Caco-2 (cell line): ENCODE measurements at places on chromosomes 7 and 10. TPM values are rescaled to one million over a fixed set of nuclear protein-coding genes. Genes with fewer than 3 reads are reported as not detected.

DNA sequence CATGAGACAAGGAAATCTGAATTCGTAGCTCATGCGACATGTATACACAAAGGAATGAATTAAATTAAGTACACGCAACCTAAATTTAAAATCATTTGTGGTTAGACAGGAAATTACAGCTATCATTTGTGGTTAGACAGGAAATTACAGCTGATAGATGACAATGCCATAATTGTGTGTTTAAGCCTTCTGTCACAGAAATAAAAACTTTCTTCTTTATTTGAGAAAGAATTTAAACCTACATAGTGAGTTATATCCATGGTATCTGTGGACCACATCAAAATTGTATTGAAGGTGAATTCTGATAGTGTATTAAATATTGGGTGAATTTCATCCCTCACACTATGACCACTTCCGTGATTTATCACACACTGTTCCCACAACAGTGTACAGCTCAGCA is 362.9 kb downstream of the MAGI2 start:
- no peak for DNase-seq

- no peak for DNase-seq
Observed at GRCh38 chr10:51918884-51919325, 219.5 kb upstream of the CSTF2T start.

DNA sequence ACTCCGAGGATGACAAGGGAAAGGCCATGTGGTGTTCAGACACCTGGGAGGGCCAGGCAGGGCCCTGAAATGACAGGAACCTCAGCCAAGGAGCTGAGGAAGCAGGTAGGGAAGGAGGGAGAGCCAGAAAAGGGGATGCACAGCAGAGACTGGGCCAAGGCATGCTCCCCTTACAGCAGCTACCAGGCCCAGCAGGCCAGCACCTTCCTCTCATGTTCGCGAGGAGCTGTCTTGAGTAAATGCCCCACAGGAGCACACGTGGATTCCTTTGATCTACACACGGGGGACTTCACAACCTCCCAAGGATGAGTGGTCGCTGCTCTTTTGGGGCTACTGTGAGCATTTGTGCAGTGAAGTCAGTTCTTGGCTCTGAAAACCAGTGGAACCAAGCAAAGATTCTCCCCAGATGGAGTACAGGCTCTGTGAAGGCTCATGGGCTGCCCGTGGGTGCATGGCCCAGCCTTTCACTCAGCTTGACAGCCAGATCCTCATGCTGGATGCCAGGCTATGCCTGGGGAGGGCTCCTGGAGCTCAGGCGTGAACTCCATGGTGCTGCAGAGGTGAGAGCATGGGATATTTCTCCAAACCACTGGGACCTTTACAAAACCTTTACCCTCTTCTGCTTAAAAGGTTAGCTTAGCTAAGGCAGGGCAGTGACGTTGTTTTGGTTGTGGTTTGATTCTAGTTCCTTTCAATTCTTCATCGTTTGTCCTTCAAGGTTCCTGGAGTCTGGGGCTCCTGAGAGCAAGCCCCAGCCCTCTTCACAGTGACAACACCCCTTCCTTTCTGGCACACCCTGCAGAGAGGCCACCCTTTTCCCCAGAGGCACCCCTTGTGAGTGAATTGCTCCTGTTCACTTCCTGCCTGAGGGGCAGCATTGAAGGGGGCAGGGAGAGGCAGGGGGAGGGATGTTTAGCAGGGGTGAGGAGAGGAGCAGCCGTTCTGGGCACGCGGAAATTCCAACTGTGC is 74.2 kb upstream of the ZPBP start:
- no peak for DNase-seq

DNA sequence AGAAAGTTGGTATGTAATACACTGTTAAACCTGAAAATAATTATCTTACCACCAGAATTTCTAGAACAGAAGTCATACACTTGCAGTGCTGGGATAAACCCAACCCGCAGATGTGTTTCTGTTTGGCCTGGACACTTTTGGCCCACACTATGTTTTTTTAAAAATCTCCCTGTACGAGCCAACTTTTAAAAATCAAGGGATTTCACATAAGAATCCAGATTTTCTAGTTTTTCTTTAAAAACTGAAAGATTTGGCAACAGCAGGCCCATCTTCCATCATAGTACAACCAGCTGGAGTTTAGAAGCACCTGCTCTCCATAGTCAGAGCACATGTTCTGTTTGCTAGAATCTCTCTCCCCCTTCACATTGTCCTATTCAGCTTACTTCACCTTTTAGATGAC is 74.0 kb downstream of the TLL2 start:
- DNase-seq = no peak

DNA sequence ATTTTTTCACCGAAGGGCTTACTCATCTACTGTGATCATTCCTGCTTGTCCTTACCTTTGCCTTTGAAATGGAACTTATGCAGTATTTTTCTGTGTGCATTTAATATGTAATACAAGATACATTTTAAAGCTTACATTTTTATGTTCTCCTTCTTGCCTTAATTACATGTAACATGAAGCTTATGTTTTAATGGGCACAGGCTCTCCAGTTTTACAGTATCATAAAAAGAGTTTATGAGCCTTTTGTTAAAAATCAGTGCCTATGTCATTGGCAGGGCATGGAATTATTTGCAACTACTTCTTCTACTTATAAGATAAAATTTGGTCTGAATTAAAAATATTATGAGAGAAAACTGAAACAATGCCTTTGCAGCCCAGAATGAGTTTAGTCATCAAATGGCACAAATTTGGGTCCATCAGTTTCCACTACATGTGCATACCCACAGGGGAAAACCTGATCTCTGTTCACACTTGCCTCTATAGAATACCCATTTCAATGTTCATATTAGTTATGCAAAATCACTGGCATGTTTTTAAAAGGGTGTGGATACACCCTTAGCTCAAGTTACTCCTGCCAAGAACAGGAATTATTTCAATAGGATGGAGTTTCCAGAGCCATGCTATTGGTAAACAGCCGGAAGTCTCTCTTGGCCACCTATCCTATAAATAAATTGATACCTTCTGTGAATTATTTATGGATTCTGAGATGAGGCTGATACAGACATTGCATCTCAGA is 27.9 kb upstream of the WNT16 start:
- no peak for DNase-seq

- DNase-seq = no peak
Observed at GRCh38 chr7:96968981-96969380, 36.4 kb upstream of the DLX6 start.

DNA sequence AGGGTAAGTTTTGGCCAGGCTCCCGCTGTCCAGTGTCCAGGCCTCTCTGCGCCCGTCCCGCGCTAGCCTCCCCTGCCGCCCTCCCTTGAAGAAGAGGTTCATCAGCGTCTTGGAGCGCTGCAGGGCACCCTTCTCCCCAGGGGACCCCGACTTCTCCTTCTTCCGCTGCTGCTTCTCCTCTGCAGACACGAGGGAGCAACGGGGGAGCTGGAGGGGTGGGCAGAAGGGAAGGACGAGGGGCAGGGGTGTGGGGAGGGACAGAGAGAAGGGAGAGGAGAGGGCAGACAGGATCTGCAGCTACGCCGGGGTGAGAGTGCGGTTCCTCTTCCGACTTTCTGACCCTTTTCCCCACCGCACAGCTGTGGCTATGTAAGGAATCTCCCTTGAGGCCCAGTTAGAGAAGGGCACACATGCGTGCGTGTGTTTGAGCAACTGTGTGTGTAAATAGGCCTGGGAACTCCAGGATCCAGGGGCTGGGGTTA is 12.8 kb downstream of the PDZD7 start:
- DNase-seq = no peak

DNA sequence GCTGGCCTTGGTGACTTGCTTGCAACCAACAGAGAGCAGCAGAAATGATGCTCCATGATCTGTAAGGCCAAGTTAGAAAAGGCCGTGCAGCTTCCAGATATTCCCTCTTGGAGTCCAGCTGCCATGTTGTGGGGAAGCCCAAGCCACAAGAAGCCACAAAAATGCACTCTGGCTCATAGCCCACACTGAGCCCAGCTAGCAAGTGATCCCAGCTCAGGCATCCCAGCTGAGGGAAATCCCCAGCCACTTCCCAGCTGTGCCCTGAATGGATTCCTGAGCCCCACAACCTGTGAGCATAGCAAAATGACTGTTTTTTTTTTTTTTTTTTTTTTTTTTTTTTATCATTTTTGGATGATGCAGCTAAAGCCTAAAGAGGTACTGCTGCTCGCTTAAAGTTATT is 11.1 kb upstream of the SDK1 start:
- no peak for DNase-seq

DNA sequence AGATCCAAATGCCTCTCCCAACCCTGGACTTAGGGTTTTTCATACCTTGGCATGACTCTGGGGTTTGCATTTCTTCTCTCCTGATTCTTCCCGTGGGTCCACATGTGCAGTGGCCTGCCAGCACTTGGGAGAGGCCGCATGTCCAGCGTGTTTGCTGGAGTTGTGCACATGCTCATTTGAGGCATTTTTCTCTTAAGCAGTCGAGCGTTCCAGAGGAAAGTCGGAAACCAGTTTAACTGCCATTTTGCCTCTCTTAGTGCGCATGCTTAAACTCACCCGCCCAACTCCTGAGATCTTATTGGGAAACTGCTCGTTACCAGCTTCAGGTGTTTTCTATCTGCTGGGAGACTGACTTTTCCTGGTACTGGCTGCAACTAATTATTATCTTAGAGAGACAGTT is 888.4 kb upstream of the PHF14 start:
- DNase-seq = no peak

GRCh38 chr7:150823484-150824126 is 23.0 kb downstream of the TMEM176A start:
- DNase-seq = no peak

GRCh38 chr7:15781944-15782343 is 95.5 kb upstream of the MEOX2 start:
- no peak for DNase-seq

- no peak for DNase-seq
Observed at GRCh38 chr7:158008267-158008666, 579.4 kb downstream of the PTPRN2 start.

- DNase-seq = no peak
Observed at GRCh38 chr7:141417506-141417905, 133.7 kb upstream of the AGK start.

DNA sequence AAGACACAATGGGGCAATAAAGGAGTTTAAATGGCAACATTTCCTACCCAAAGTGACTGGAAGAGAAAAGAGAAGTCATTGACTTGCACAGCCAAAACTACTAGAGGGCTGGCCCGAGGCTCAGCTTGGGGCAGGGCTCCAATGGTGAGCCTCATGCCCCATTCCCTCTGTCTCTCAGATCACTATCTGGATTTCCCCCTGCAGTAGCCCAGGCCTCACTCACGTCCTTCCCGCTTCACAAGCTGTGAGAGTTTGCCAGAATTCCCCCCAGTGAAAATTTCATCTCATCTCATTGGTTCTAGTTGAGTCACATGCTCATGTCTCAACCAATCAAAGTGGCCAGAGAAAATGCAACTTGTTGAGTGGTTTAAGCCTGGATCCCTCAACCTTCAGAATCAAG is 181.3 kb downstream of the WDR11 start:
- no peak for DNase-seq

DNA sequence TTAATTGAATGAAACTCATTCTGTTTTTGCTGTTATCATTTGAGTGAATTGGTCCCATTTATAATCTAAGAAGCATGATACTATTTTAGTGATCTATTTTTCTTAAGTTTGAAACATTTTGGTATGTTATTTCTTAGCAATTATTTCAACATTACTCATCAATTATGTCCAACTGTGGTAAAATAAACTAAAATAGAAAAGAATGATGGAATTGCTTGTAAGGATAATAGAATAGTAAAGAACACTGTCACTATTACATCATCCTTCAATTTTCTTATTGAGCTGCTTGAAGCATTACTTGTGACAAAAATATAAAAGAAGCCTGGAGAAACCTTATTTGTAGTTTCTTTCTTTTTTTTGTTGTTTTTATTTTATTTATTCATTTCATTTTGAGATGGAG is 42.4 kb downstream of the ZNF487 start:
- no peak for DNase-seq

Gene MICU1
- 68.8 and 83.2 TPM in 2 replicates for total RNA-seq

Gene DKK1
- 1,709 and 1,866 TPM in 2 replicates for total RNA-seq

Gene MOGAT3
- 6.3 and 8.1 TPM in 2 replicates for total RNA-seq

Gene GPR22
- not detected in 2 replicates for total RNA-seq

Gene IRF5
- total RNA-seq = 1.2 and 1.8 TPM in 2 replicates

Gene GJD4
- total RNA-seq = 0.18 TPM in 1 of 2 replicates, not detected in the other

Gene TMEM270
- total RNA-seq = not detected in 2 replicates

Gene ABCC2
- 128 and 129 TPM in 2 replicates for total RNA-seq
